ENCODE measurements at places on chromosomes 12 and 14.

GRCh38 chr12:131836193-131836592 is 8.0 kb downstream of the MMP17 start:
- DNase-seq: no peak

DNA sequence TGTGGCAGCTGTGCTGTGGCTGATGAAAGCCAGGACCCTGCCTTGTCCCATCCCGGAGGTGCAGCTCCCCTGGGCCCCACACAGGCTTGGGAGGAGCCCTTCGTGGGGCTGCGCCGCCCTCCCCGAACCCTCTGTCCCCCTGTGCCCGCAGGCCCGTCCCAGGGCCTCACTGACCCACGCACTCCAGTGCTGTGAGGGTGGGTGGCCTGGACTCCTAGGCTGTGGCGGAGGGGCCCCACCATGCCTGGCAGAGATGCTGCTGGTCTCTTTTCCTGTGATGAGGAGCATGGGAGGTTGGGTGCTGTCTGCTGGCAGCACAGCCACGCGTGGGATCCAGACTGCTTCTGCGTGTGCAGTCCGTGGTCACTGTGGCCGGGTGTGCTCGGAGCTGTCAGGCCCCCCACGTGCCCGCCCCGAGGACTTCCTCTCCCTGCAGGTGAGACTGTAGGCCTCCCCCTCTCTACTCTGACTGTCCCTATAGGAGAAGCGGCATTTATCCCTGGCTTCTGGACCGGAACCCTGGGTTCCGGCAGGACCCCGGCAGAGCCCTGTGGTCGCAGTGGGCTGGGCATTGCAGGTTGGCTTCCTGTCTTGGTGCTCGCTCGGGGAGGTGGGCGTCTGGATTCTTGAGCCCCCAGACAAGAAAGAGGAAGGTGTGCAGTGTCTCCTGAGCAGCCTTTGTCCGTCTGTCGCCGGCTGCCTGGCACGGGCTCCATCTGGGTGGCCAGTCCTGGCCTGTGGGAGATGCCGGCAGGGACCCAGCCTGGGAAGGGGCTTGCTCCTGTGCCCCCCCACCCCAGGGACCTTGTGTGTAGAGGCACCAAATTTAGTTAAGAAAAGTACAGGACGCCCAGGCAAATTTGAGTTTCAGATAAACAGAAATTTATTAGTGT is 2.3 kb downstream of the MTA1 start:
- DNase-seq: no peak

DNA sequence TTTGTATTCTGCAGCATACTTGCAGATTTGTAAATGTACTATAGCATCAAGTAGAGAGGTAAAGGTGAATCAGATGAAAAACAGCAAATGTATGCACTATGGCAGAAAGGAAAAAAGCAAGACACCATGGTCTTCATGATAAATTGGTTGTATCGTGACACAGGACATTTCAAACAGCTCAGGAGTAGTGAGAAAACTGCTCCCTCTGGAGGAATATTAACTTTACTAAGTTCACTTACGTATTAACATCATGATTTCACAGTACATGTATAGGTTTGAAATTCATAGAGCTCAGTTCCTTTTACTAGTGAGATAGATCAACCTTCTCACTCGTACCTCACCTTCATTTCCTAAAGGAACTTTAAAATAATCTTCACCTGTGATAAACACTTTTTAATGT is 6.5 kb downstream of the MBIP start:
- DNase-seq: no peak

GRCh38 chr12:131348231-131348630 is 362.7 kb upstream of the SFSWAP start:
- DNase-seq: no peak

GRCh38 chr14:78782551-78782950 is 612.4 kb downstream of the NRXN3 start:
- no peak for DNase-seq

- no peak for DNase-seq
These were observed 108.6 kb upstream of the FZD10 start for GRCh38 chr12:130053651-130054069.

- no peak for DNase-seq
These were observed 601 bp downstream of the ZNF839 start for GRCh38 chr14:102320033-102320660.

- DNase-seq: no peak
These were observed 56.4 kb upstream of the RERGL start for GRCh38 chr12:18146363-18146762.

- peak; percentile 63 for DNase-seq
These were observed 313.1 kb downstream of the SLC6A15 start for GRCh38 chr12:84599539-84599938.

GRCh38 chr12:18476861-18477260 is 215.5 kb downstream of the PIK3C2G start:
- DNase-seq: no peak

DNA sequence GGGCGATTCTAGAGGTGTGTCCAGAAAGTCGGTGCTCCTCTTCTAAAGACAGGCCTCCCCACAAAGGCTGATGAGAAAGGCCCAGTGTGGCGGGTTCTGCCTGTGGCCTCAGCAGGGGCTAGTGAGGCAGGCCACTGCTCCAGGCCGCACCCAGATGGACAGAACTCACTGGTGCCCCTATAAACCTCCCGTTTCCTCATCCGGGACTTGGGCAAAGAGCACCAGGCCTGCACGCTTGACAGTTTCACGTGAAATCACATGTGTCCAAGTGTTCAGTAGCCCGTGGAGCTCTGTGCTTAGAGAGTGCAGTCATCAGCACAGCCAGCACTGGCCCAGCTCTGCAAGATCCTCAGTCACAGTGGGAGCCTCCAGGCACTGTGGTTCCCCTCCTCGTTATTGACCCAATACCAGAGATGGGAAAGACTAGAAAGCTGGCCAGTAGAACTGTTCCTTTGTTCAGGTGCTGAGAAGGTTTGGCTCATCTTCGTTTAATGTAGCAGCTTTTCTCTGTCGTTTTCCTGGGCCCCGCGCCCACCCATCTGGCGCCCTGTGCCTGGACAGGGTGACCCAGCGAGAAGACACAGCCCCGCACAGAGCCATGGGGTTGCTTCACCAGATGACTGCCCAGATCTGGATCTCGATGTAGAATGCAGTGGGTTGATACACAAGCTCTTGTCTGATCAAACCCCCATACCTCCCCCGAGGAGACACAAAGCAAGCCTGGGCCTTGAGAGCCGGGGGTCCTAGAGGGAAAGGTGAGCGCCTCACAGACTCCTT is 26.3 kb downstream of the IL31 start:
- no peak for DNase-seq

- DNase-seq: no peak
These were observed 542 bp downstream of the PXN start for GRCh38 chr12:120264904-120265472.

GRCh38 chr12:114342656-114343055 is 63.3 kb downstream of the TBX5 start:
- DNase-seq: no peak

GRCh38 chr14:52259434-52259833 is 8.1 kb upstream of the PTGDR start:
- no peak for DNase-seq

GRCh38 chr12:25187781-25188180 is 7.2 kb downstream of the DNAI7 start:
- DNase-seq: no peak

GRCh38 chr12:120546050-120546386 is 11.9 kb downstream of the RNF10 start:
- no peak for DNase-seq

DNA sequence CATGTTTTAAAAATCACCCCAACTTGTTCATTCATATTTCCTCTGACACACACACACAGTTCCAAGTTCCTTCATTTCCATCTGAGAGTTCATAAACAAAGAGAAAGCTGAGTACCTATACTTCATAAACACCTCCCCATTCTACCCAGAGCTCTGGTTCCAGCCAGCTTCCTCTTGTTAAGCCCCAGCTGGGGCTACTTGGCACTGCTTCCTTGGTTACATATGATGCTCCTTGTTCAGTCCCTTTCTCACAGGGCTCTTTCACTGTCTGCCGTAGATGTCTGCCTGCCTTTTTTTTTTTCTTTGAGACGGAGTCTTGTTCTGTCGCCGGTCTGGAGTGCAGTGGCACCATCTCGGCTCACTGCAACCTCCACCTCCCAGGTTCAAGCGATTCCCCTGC is 77.5 kb downstream of the COX16 start:
- DNase-seq: no peak

- DNase-seq: no peak
These were observed 223.1 kb upstream of the CAND1 start for GRCh38 chr12:67046062-67046461.

DNA sequence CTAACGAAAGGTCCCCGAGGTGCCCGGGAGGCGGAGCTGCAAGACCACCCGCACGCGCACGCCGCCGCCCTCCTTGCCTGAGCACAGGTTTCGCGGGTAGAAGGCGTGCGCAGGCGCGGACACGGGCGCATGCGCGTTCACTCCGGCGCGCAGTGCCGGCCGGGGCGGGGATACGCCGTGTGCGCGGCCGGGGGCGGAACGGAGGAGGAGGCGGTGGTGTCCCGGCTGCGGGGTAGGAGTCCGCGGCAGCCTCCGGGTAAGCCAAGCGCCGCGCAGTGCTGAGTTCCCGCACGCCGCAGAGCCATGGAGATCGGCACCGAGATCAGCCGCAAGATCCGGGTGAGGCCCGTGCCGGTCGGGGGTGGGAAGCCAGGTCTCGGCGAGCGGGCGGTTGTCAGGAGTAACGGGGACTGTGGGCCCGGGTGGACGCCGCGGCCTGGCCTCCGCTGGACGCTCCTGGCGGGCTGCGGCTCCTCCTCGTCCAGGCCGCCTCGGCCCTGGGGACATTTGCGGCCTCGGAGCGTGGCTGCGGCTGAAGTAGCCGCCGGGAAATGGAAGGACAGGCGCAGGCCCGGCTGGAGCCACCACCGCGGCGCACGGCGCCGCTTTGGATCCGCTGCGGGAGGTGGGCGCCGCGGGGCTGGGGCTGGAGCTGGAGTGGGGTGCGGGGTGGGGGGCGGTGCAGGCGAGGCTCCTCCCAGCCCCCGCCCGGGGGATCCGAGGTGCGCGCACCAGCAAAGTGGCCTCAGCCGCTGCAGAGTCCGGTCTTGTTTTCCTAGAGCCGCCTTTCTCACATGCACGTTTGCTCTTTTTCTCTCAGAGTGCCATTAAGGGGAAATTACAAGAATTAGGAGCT is at the start of gene ZC3H14:
Gene ZC3H14 (plus strand): TSS at position 207 of the 856 bp plus-strand sequence. CDS start 97 bp downstream, at position 304.
- DNase-seq: peak; percentile 58

DNA sequence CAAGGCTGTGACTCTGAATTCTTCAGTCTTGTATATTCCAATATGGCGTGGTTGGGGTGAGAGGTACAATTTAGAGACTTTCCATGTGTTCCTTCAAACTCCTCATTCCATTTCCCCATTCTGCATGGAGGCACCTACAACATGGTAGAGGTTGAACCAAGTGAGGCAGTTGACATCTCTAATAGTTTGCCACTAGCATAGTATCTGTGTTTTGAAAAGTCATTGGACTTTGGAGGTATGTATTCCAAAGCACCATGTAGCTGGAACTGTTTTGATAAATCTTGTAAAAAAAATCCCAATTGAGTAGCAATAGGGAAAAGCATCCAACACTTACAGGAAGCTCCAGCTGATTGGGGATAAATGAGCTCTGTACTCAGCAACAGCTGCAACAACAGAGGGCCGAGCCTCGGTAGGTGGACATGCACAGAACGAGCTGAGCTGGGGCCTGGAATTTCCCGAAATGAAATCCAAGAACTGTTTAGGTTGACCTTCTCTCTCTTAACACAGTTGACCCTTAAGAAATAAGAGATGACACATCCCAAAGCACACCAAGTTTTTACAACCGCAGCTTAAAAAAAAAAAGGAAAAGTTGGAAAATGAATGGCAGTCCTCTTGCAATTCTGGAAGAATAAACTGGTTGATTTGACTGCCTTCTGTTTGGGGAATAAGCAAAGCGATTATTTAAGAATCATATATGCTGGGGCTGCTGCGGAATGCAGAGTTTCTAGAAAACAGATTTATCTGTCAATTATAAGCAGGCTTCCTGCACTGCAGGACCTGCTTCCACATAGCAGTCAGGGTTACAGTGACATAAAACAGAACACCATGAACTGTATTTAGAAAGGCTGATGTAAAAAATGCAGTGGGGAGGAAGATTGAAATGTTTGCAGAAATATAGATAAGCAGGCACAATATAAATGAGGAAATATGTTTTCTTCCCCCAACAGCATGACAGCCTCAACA is 194.6 kb upstream of the KRR1 start:
- no peak for DNase-seq

- no peak for DNase-seq
These were observed 43.4 kb downstream of the PSMA6 start for GRCh38 chr14:35335388-35336092.

GRCh38 chr12:54390668-54391551 is 6.4 kb upstream of the ZNF385A start:
- DNase-seq: peak; percentile 34

DNA sequence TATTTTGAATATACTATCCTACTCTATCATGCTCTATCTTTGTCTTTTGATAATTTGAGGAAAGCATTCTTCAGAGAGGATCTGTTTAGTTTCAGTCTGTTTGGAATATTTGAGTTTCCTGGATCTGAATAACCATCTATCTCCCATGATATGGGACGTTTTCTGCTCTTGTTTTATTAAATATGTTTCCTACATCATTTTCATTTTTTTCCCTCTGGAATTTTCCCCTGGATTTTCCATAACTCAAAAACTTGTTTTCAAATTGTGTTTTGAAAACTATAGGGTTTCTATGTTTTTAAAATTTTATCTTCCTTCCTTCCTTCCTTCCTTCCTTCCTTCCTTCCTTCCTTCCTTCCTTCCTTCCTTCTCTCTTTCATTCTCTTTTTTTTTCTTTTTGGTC is 974.2 kb downstream of the TMEM121 start:
- DNase-seq: no peak

GRCh38 chr12:18383203-18383602 is 121.9 kb downstream of the PIK3C2G start:
- DNase-seq: no peak

GRCh38 chr12:121575952-121576625 is 4.7 kb downstream of the KDM2B start:
- DNase-seq: no peak

DNA sequence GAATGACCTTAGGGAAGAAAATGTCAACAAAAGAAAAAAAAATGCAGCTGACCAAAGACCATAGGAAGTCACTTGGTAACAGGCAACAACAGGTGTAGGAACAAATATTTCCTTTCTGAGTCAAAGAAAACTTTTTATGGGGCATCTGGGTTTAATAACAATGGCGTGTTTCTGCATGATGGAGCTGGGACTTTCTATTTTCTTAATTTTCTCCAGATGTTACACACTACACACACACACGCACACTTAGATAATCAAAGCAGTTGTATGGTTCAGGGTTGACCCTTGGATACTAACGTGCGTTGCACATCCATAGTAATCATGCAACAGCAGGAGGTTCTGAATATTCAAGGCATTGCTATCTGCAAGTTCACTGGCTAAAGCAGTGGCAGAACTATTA is 47.9 kb upstream of the NTF3 start:
- DNase-seq: no peak

- DNase-seq: no peak
These were observed 123.7 kb upstream of the NTF3 start for GRCh38 chr12:5308216-5308615.

Measured in NCI-H1436 treated with DMSO at 0.1 percent for 48 hours (cell line).